Omental fat pad (tissue), 4 donors: ENCODE measurements at places on chromosomes 4 and X.

GRCh38 chrX:30904186-30904585, 15.1 kb upstream of the TAB3 start:
- no peak for DNase-seq

- no peak for DNase-seq
Measured at GRCh38 chr4:185127021-185127925, 15.8 kb upstream of the SLC25A4 start.

GRCh38 chr4:124743711-124744110, 31.2 kb upstream of the ANKRD50 start:
- no peak for DNase-seq

- DNase-seq = no peak
Measured at GRCh38 chrX:65686236-65686635, 18.8 kb downstream of the MSN start.

DNA sequence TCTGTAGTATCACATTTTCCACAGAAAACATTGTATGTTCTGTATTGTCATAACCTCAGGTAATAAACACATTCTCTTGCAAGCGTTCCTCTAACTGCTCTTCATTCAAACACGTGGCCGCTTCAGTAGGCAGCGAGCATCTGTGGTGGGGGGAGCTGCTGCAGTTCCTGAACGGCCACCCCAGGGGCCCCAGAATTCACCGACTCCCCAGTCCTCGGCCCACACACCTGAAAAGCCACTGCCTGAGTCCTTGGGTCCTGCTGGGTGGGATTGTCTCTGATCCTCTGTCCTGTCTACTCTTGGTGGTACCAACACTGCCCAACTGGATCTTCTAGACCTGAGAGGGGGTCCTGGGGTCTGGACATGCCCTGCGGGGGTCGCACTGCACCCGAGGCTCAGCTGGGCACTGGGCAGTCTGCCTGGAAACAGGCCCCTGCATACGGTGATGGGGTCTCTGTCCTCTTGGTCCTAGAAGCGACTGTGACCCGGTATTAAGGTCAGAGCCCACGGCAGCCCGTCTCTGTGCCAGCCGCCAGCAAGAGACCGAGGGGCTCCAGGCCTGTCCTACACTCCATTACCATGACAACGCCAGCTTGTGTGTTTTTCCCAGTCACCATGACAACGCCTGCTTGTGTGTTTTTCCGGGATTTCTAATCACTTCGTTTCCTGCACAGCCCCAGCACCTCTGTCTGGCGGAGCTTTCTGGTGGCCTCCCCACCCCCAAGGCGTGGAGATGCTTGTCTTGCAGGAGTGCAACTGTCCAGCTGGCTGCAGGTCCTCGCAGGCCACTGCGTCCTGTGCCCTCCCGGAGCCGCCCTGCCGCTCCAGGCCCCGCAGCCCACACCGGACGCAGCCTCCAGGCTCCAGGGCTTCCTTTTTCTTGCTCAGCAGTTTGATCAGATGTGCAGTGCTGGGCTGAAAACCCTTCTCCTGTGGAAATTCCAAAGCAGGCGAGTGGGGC, 16.0 kb downstream of the CTBP1 start:
- DNase-seq = no peak
